Activated T-cell treated with anti-CD3 and anti-CD28 coated beads for 24 hours (primary cell): ENCODE measurements at places on chromosomes 5 and 9.

GRCh38 chr5:174572591-174572990 is 151.8 kb upstream of the MSX2 start:
- no peak for DNase-seq

DNA sequence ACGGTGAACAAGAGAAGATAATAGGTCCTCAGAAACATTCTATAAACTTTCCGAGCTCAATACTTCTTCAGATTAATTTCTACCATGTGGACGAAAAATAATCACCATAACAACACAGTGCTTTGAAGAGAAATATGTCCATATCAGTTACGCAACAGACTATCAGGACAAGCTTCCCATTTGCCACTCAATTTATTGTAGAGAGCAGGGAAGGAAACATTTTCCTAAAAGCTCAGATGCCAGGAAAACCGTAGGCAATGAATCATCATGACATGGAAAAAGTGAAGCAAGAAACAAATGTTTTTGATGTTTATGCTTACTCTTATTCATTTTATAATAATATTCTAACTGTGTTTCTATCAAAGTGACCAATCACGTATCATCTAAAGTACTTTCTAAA is 87.6 kb downstream of the S1PR3 start:
- DNase-seq = no peak

DNA sequence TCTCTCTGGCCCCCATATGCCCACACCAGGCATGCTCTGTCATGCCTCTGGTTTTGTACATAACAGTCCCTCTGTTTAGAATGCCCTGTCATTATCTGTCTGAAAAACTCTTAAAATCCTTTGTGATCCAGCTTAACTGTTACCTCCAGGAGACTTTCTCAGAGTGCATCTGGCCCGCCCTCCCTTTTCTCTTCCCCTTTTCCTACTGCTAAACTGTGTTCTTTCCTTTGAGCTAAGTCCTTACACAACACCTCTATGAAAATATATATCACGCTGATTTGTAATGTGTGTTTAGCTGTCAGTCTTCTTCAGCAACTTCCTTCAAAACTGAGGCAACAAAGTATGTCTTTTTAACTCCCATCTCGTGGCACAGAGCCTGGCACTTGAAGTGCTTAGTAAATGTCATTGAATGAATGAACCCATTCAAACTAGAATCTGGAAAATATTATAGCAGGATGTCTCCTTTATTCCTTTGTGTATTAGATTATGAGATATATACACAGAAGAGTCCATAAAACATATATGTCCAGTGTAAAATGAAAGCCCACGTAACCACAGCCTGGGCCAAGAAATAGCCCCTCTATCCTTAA is 166.2 kb upstream of the KLF9 start:
- no peak for DNase-seq

- DNase-seq = no peak
These were observed 1.1 kb downstream of the NFIB start for GRCh38 chr9:14312719-14313377.

GRCh38 chr5:125786021-125786420 is 637.2 kb upstream of the GRAMD2B start:
- no peak for DNase-seq

- DNase-seq = no peak
These were observed 1816.5 kb downstream of the MAT2B start for GRCh38 chr5:165321912-165322311.

DNA sequence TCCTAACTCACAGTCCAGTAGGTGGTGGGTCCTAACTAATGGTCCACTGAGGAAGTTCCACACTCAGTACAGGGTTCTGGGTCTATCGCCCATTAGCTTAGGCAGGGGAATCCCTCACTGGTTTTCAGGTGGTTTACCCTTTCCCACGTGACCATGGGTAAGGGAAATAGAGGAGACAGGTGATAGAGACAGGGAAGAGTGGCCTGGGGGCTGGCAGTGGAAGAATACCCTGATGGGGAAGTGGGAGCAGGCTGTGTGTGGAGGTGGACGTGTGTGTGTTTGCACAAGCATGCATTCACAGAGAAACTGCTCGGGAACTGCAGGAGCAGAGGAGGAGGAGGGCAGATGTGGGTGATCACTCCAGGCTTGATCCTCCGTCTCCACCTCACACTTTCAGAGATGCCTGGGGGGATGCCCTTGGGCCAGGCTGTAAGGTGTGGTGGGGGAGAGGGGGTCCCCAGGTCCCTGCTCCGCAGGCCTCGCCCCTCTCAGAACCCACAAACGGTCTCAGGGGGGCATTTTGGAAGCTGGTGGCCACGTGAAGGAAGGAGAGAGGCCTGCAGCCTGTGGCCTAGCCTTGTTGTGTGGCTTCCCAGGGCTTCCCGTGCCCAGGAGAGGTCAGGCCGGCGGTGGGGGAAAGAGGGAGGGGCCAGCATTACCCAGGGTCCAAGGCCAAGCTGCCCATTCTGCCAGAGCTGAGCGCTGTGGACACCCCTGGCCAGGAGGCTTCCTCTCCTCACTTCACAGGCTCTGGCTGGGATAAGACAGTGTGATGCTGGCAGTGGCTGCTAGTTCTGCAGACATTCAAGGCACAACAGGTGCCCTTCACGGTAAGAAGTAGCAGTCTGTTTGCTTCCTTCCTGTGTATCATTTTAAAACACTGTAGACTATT is 80.0 kb downstream of the OTULIN start:
- no peak for DNase-seq

DNA sequence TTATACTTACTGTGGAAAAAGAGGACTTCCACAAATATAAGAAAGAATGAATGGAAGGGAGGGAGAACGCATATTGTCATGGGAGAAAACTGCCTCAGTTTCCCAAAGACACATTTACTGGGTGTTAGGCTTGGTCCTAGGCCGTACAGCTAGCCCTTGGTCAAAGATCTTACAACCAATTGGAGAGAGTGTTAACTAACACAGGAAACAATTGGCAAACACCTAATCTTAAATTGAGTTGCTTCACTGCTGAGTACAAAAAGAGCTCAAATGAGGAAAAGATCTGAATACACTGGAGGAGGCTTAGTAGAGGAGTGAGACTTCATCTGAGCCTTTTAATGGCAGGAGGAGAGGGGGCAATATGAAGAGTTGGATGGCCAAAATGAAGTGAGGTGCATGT is 161.7 kb downstream of the GLIS3 start:
- DNase-seq = no peak

DNA sequence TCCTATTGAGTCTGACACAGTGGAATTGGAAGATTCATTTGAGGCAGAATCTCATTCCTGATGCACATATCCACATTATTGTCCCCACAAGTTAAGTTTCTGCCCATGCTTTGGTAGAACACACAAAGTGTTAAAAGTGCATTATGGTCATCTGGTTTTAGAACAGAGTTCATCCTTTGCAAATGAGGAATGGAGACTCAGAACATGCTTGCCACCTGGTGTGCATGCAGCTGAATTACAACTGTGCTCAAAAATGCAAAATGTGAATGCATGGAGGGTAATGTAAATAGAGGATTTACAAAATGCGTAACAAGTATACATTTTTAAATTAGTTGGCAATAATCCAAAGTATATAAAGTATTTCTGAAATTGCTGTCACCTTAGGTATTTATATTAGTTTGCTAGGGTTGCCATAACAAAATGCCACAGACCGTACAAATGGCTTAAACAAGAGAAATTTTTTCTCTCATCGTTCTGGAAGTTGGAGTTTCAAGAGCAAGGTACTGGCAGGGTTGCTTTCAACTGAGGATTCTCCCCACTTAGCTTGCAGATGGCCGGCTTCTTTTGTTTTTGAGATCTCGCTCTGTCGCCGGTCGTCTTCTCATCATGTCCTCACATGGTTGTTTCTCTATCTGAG is 671.1 kb downstream of the TAF11L14 start:
- no peak for DNase-seq

- no peak for DNase-seq
These were observed 88.2 kb upstream of the OSMR start for GRCh38 chr5:38757451-38758245.

- DNase-seq = no peak
These were observed 119.1 kb downstream of the C9orf50 start for GRCh38 chr9:129501771-129502319.

DNA sequence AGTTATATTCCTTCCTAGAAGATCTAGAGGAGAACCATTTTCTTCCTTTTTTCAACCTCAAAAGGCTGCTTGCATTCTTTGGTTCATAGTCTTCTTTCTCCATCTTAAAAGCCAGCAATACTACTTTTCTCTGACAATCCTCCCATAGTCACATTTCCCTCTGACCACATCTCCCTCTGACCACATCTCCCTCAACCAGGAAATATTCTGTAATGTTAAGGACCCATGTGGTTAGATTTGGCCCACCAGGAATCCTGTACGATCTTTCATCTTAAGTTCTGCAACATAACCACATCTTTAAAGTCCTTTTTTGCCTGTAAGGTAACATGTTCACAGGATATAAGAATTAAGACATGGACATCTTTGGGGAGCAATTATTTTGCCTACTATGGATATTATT is 179.4 kb upstream of the SPEF2 start:
- DNase-seq = no peak

GRCh38 chr9:119829186-119829585 is 460.0 kb upstream of the BRINP1 start:
- DNase-seq = no peak

DNA sequence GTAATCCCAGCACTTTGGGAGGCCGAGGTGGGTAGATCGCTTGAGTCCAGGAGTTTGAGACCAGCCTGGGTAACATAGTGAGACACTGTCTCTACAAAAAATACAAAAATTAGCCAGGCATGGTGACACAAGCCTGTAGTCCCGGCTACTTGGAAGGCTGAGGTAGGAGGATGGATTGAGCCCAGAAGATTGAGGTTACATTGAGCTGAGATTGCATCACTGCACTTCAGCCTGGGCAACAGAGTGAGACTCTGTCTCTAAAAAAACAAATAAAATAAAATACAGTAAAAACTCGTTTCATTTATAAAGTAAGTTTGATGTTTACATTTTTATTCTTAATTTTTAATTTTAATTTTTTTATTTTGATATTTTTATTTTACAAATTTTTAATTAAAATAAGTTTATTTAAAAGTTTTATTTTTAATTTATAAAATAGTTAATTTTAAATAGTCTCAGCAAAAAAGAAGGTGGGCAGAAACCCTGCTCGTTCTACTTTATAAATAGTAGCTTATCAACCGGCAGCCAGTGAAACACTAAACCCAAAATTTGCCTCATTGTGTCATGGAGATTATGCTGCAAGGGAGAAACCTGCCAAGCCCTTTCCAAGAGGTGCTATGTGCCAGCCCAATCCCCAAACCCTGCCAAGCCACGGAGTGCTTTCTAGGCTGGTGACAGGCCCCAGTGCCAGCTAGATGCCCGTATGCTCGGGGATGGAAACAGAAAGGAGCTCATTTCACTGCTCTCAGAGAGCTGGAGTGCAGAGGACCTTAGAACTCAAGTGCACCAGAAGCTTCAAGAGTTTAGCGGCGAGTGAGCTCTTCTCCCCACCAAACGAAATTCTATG is 38.9 kb downstream of the SERINC5 start:
- DNase-seq = no peak

DNA sequence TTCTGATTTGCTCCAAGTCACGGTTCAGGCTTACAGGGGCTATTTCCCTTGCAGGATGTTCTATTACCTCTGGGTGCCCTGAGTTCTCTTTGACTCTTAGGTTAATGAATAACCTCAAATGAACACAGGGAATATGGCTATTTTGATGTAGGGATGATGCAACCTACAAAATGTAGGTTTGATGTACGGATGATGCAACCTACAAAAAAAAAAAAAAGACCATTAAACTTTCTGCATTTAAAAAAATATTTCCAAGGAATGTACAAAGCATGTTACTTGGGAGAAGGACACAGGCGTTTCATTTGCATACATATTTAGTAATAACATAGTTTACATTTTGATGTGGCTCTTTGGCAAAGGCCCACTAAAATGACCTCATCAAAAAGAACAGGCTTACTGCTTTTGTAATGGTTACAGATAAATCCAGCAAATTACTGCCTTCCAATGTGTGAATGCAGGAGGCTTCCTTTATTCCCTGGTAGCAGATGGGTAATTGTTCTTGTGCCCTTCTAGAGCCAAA is 36.3 kb downstream of the ZNF474 start:
- DNase-seq = no peak

DNA sequence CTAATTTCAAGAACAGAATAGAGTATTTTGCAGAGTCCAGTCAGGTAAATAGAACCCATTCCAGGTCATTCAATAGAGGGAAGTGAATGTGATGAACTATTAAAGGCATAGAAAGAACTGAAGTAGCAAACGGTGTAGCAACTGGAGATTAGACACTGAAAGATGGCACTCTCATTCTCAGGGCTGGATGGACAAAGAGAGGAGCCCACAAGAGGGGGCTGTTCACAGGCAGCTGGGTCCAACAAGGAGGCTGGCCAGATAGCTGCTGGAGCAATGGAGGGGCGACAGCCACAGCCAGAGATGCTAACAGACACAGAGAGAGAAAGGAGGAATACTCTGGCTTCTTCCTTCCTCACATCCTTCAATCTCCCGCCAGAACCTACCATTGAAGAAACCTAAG is 93.1 kb upstream of the SMARCA2 start:
- no peak for DNase-seq

DNA sequence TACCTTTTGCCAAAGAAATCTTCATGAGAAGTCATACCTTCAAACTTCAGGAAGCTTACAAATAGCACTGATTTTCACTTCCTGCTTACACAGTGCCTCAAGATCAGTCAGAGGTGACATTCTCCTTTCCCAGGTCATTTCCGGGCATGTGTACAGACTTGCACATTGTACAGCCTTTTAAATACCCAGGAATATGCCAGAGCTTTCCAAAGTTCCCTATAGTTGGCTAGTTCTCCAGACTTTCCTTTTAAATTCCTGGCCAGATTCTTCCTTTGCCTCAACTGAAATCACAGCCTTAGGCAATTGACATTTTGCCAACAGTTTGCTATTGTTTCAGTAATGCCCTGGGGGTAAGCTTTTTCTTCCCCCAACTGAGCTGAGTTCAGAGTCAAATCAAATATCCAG is 47.2 kb downstream of the RFX3 start:
- no peak for DNase-seq

- DNase-seq = no peak
These were observed 65.0 kb downstream of the MAST4 start for GRCh38 chr5:66661149-66661548.

DNA sequence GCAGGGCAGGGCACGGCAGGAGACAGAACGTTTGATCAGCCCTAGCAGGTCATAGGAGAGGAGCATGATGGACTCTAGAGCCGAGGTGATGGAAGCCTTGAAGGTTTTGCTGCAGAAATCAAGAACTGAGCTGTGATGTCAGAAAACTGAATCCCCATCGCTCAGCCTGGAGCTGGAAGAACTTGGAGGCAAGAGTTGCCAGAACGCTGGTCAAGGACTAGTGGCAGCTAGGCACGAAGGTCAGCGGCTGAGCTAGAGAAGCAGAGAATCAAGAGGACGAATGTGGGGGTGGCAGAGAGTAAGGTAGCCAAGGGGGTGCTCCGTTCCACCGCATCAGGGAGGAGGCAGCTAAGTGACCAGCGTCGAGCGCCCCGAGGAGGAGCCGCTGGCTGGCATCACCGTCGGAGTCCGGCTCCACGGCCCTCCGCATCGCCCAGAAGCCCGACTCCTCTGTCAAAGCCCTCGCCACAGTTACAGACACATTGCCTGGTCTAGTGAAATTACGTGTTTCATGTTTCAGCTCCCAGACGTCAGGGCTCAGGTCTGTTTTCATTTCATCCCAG is 1.2 kb upstream of the GALNT10 start:
- DNase-seq = no peak
